ENCODE measurements at places on chromosomes 4 and X.
A peak's percentile ranks its signal among the peaks of the same experiment; 100 is the strongest.

DNA sequence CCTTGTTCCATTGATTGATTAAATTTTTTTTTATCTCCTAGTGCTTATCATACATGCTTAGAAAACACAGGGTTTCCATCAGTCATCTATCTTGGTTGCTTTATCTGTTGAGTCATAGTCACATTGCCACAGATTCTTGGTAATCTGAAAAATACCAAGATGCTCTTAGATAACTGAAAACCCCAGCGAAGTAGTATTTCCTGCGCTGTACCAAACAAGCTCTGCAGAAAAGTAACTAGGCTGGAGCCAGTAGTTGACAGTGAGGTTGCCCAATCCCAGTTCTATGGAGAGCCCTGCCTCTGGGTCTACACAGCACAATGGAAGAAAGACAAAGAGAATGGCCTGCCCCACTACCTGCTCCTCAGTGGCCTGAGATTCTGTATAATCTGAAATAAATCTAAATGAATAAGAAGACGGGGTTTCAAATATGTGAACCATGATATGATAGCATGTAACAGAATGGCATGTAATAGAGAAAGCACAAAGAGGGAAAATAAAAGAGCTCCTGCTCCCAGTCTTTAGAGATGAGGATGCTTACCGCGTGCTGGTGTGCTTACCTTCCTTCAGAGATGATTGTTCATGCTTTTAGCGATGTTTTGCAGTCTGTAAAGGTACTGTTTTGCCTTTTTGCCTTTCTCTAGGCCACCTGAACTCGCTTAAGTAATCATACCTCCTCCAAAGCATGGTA lies 55.3 kb upstream of the RAPGEF2 start:
- no peaks in the 10 kb centered on the region for H3K36me3 ChIP-seq
- DNase-seq, result no peak
- no peaks in the 10 kb centered on the region for H3K4me1 ChIP-seq
- H3K27me3 ChIP-seq, result no peaks in the 10 kb centered on the region

- H3K27me3 ChIP-seq, result no peaks in the 10 kb centered on the region
- peak; percentile 78 for DNase-seq
- peak overlapping the region; percentile 83 for H3K27ac ChIP-seq
- H3K4me3 ChIP-seq, result peak overlapping the region; percentile 91
- no peaks in the 10 kb centered on the region for H3K36me3 ChIP-seq
These were observed 42.9 kb upstream of the HS3ST1 start for GRCh38 chr4:11471618-11472017.

- no peaks in the 10 kb centered on the region for H3K4me1 ChIP-seq
- no peaks in the 10 kb centered on the region for H3K36me3 ChIP-seq
- no peaks in the 10 kb centered on the region for H3K27me3 ChIP-seq
- DNase-seq, result no peak
These were observed 106.7 kb upstream of the MSX1 start for GRCh38 chr4:4752576-4753401.

GRCh38 chr4:176575141-176575730 lies 217.5 kb downstream of the VEGFC start:
- no peaks in the 10 kb centered on the region for H3K36me3 ChIP-seq
- no peak for DNase-seq
- H3K4me1 ChIP-seq, result no peaks in the 10 kb centered on the region
- no peak overlapping the region for H3K4me3 ChIP-seq
- no peaks in the 10 kb centered on the region for H3K27me3 ChIP-seq

- H3K27ac ChIP-seq, result no peak overlapping the region
- no peak for DNase-seq
- H3K27me3 ChIP-seq, result no peaks in the 10 kb centered on the region
- no peak overlapping the region for H3K4me3 ChIP-seq
These were observed 1.6 kb downstream of the SOX3 start for GRCh38 chrX:140503238-140503601.

GRCh38 chr4:25481648-25482047 lies 104.6 kb downstream of the ANAPC4 start:
- no peaks in the 10 kb centered on the region for H3K36me3 ChIP-seq
- no peaks in the 10 kb centered on the region for H3K27me3 ChIP-seq
- H3K4me3 ChIP-seq, result no peak overlapping the region

DNA sequence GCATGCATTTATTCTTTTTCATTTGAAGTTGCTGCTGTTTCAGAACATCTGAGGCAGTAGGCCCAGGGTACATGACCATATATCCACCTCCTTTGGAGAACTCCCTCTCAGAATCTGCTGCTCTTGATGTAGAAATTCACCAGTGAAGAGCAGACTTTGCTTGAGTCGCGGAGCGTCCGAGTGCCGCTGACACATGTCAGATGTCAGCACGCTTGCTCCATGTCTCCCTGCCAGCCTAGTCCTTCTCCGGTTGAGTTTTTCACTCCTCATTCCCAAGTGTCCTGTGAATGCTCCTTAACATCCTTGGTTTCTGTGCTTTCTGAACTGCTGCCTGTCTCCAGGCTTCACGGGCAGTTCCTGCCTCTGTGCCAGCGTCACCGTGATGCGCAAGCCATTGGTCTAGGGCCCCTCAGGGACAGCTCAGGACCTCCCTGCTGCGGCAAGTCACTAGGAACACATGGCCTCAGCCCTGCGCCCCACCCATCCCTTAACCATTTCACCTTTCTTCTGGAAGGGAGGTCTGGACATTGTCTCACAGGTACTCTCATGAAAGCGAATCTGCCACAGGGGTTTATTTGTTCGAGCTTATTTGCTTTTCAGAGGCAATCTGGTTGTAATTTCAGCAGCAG lies 93.1 kb upstream of the RBPJ start:
- H3K27ac ChIP-seq, result no peak overlapping the region
- no peak for DNase-seq
- no peak overlapping the region for H3K4me3 ChIP-seq
- H3K27me3 ChIP-seq, result no peaks in the 10 kb centered on the region
- no peaks in the 10 kb centered on the region for H3K36me3 ChIP-seq

GRCh38 chr4:22181736-22182135 lies 233.2 kb upstream of the KCNIP4 start:
- no peaks in the 10 kb centered on the region for H3K27me3 ChIP-seq
- H3K27ac ChIP-seq, result no peak overlapping the region
- no peak for DNase-seq
- no peak overlapping the region for H3K4me3 ChIP-seq
- H3K36me3 ChIP-seq, result no peaks in the 10 kb centered on the region
- H3K4me1 ChIP-seq, result no peaks in the 10 kb centered on the region

Measured in CD4-positive, CD25-positive, alpha-beta regulatory T cell (primary cell).